ENCODE measurements at places on chromosomes 4 and X.

DNA sequence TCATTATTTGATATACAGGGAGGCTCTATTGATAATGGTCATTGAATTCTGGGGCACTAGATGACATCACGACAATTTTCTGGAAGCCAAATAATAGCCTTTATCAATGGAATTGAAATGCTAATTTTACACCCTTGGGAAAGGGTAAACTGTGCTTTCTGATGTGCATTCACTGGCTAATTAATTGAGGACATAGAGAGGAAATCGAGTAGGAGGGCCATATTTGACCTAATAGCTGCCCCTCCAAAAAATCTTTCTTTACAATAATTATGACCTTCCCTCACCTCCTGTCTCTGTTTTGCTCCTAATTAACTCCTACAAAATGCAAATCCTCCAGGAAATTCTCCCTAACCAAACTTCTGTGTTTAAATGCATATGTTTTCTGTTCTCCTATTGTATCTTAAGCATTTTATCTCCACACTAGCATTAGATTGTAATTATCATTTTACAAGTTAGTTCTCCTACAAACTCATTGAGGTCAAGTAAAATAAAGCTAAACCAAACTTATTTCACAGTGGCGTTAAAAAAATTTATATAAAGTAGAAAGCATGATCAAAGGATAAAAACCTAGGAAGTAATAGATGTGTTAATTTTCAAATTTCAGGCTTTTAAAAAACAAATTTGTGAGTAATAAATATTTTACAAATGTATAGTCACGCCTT lies 1414.0 kb upstream of the AGA start:
- no peak for DNase-seq

DNA sequence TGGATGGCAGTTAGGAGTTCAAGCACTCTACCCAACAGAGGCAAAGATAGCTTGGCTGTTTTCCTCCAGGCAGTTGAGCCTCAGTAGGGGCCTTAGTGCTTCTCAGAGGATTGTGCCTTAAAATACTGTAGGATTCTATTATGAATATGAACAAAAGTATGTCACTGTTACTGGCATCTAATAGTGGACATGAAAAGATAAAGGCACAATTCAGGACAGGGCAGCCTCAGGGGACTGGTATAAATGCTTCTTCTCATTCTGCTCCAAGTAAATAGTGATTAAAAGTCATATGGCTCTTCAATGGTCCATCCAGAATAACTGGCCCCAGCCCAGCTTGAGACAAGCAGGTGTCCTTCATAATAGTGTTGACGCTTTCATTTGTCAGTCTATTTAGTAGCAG lies 17.7 kb downstream of the COL4A6 start:
- no peak for DNase-seq

GRCh38 chrX:120308959-120309872 lies 2.0 kb downstream of the TMEM255A start:
- DNase-seq: peak; percentile 34

DNA sequence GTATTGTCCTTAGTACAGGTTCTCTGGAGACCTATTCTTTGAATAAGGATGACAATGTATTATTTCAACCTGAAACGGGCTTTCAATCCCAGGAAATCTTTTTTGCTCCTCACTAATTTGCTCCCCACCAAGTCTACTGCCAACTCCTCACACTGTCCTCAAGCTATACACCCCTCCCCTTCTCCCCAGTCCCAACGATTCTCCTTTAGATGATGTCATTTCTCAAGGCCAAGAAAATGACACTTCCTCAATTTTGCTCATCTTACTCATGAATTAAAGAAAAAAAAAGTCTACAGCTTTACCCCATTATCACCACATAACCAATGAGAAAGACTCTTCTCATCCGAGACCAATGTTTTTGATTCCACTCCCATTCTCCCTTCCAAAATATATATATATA lies 20.6 kb downstream of the AP1S2 start:
- DNase-seq: no peak

GRCh38 chr4:1244978-1245471 lies 3.9 kb downstream of the CTBP1 start:
- DNase-seq: no peak

Data from stimulated activated CD4-positive, alpha-beta T cell treated with anti-CD3 and anti-CD28 coated beads, Interleukin-12 subunit alpha, Interleukin-12 subunit beta, amount 100 ng/mL, for 24 hours (primary cell).